ENCODE measurements at places on chromosomes 13 and 19.

- peak; percentile 70 for DNase-seq
Observed at GRCh38 chr13:24502533-24503378, 9.8 kb downstream of the PARP4 start.

DNA sequence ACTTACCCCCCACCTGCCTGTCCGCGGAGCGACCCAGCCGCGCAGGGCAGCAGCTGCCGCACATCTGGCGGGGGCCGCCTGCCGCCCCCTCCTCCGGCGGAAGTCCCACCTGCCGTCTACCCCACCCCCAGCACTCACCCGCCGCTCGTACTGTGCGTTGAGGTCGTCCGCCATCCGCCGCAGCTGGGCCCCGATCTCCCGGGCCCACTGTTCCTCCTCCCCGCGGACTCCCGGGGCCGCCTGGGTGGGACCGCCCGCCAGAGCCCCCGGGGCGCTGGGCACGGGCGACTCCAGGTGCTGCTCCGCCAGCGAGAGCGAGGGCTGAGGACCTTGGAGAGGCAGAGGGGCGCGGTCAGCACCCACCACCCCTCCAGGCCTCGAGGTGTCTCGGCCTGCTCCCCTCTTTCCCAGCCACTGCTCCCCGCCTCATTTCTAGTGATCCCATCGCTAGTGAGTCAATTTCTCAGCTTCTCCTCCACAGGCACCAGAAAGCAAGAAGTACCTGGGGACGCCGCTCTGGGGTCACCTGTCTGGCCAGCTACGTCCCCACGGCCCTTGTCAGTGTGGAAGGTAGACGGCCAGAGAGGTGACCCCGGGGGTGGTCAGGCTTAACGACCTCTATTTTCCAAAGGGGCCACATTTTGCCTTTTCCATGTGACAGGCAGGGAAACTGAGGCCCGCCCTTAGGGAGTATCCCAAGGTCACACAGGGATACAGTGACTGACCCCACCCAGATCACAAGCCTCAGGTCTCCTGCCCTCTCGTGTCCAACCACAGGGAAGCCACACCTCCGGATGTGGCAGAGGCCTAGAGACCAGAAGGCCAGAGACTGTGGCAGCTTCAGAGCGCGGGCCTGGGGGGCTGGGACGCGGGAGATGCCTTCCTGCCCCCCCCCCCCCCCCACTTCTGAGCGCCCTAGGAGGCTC is 4.3 kb downstream of the BBC3 start:
- DNase-seq: peak; percentile 69

DNA sequence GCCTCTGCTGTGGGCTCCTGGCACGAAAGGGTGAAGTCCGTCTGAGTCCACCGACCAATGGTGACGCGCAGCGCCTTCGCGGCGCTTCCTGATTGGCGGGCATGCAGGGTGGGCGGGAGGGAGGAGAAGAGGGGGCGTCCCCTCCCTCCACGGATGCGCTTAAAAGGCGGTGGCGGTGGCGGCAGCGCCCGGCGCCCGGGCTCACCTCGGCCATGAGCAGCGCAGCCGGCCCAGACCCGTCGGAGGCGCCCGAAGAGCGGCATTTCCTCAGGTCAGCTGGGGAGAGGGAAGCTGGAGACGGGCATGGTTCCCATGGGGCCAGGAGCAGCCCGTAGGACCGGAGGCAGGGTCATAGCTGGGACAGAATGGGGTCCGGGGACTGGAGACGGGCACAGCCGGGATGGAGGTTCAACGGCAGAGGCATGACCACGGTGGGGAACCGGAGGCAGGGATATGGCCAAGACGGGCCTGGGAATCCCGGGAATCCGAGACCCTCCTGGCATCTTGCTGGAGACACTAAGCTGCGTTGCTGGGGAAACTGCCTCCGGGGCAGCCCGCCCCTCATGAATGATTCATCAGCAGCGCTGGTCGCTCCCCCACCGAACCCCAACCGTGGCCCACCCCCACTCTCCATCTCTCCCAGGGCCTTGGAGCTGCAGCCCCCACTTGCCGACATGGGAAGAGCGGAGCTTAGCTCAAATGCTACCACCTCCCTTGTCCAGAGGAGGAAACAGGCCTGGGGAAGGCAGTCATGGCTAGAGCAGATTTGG is at the start of gene YJEFN3:
YJEFN3 (plus strand) TSS at position 191 of the 770 bp plus-strand sequence; CDS start at position 213, 22 bp downstream.
- no peak for DNase-seq

DNA sequence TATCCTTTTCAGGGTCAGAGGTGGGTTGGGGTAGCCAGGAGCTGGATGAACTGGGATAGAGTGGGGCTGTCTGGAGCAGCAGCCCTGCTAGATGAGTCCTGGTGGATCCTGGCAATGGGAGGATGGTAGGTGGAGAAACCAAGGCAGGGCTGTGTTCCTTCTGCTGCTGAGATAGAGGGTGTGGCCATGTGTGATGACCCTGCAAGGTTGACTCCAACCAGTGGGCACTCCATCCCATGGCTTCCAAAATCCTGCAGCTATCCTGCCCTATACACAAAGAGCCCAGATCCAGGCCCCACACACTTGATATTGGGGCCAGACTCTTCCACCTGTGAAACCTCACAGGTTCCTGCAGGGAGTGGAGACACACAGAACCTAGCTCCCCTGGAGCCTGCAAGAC is 2.4 kb upstream of the ZNF446 start:
- no peak for DNase-seq

DNA sequence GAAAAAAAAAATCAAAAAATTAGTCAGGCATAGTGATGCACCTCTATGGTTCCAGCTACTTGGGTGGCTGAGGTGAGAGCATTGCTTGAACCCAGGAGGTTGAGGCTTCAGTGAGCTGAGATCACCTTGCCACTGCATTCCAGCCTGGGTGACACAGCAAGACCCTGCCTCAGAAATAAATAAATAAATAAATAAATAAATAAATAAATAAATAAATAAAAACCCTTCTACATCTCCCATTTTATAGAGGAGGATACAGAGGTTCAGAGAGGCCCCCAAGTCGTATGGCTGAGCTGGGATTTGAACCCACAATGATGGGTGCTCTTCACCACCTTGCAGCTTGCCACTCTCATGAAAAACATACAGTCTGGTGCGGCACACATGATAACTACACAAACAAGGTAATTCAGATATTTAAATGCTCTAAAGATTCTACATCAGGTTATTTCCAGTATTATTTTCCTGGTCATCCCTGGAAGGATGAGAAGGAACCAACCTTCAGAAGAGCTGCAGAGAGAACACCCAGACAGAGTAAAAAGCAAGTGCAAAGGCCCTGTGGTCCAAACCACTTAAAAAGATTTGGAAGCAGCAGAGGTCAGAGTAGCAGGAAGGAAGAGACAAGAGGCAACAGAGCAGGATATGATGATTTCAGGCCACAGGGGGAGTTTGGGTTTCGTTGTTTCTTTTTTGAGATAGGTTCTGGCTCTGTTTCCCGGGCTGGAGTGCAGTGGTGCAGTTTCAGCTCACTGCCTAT is 29.2 kb upstream of the OR1M1 start:
- DNase-seq: no peak

DNA sequence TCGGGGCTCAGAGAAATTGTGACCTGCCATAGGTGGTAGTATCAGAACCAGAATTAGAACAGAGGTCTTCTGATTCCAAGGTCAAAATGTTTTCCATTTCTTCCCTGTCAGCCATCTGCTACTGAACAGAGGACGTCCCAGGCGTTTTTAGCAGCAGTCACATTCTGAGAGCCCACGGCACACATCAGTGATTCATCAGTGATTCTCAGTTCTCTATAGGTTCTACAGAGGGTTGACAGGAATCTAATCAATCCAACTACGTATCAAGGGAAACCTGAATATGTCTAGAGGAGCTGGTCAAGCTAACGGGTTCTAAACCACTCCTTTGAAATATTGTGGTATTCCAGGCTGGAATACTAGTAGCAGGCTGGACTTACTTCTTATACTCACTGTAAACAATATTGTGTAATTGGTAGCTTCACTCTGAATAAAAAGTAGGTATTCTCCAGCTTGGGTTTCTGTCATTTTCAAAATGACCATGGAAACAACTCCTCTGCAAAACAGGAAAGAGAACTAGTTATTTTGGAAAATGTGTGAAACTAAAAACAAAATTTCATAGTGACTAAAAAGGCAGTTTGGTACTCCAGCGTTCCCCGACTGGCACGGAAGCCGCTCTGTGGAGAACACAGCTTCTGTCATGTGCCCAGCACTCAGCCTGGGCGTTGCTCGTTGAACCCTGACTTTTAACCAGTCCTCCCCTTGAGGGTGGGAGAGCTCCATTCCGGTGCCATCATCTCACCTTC is 43.2 kb downstream of the FLT3 start:
- DNase-seq: no peak

GRCh38 chr19:46753420-46754155 is 7.3 kb upstream of the STRN4 start:
- peak; percentile 56 for DNase-seq

- no peak for DNase-seq
Observed at GRCh38 chr13:42607546-42607945, 33.6 kb downstream of the TNFSF11 start.

GRCh38 chr19:43699506-43700394 is 16.1 kb upstream of the IRGC start:
- peak; percentile 41 for DNase-seq

- no peak for DNase-seq
Observed at GRCh38 chr19:51258165-51259160, 7.6 kb downstream of the SIGLECL1 start.

DNA sequence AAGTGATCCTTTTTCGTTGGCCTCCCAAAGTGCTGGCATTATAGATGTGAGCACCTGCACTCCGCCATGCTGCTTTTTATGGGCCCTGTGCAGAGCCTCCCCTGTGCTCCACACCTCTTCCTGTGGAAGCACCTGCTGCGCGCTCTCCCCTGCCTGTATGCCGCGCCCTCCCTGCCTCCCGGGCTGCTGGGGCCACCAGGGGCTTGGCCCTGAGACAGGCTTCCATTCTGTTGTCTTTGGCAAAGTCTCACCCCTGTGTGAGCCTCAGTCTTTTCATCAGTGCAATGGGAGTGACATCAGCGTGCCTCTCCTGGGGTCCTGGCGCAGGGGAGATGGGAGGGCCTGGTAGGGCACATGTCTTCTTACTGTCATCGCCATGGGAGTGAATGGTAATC is 1.3 kb downstream of the FAM174C start:
- no peak for DNase-seq

- DNase-seq: no peak
Observed at GRCh38 chr19:1214299-1214861, 8.8 kb downstream of the STK11 start.

DNA sequence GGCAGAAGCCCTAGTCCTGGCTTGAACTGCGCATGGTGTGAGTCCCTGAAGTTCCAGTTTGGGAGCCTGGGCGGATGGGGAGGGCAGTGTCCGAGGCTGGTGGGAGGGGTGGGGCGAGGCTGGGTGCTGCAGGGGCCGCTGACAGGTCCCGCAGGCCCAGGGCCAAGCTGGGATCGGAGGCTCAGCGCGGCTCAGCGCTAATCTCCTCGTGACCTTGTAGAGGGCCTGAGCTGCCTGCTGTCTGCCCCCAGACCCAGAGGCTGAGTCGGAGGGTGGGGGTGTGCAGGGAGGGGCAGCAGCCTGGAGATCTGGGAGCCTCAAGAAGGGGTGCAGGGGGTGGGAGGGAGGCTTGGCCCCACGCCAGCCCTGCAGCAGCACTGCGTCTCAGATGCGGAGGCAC is 3.0 kb downstream of the ATP1A3 start:
- no peak for DNase-seq

DNA sequence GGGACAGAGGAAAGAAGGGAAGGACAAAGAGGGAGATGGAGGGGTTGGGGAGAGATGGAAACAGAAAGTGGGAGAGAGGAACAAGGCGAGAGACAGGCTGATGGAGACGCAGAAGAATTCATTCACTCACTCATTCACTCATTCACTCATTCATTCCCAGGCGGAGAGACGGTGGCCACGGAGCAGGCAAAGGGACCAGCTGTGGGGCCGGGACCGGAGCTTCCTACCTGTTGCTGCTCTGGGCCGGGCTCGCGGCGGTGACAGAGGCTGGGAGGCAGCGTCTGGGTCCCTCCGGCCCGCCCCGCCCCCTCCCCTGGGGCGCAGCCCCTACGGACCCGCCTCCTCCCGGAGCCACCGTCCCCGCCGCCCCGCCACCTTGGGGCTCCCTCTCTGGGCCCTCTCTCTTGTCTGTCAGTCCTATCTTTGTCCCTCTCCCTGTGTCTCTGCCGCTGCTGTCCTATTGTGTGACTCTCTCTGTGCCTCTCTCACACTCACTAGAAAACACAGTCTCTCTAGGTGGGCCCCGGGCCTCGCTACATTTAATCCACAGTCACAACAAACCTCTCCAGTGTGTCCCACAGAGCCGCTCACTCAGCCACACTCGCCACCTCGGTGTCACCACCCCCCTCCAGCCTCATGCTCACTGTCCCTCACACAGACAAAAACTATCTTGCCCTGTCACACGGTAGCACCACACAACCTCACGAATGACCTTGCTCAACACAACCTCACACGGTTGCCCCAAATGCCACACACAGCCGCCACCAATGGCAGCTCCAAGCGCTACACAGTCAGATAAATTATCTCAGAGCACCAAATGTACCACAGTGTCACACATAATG is at the start of gene GNG8:
GNG8 (minus strand) TSS at position 283 of the 842 bp plus-strand sequence. CDS start 1,520 bp downstream, outside the sequence.
- DNase-seq: no peak

DNA sequence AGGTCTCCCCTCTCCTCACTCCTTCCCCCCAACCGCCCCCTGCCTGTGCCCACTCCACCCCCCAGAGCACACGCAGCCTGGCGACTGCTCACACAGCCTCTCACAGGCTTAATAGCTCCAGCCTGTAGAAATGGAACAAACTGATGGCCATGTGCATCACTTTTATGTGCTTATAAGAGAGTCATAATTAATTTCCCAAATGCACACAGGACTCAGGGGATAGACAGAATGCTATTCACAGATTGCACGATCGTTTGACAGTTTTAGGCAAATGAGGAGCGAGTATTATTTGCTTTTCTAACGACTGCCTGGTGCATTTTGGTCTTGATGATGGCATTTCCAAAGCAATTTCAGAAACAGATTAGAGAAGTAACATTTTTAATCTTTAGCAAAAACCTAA is 97.7 kb upstream of the VSTM2B start:
- no peak for DNase-seq

DNA sequence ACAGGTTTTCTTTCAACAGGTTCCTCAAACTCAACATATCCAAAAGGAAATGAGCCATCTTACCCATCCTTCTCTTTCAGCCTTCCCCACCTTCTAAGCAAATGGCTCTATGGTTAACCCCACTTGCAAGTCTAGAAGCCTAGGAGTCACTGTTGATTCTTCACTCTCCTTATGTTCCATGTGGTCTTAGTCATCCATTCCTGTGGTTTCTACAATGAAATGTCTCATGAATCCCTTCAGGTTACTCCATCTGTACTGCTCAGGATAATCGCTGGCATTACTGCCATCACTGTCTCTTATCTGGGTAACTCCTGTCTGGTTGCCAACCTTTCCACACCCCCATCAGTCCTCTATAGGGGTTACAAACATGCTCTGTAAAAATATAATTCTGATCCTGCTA is 381.3 kb downstream of the ENOX1 start:
- peak; percentile 27 for DNase-seq

DNA sequence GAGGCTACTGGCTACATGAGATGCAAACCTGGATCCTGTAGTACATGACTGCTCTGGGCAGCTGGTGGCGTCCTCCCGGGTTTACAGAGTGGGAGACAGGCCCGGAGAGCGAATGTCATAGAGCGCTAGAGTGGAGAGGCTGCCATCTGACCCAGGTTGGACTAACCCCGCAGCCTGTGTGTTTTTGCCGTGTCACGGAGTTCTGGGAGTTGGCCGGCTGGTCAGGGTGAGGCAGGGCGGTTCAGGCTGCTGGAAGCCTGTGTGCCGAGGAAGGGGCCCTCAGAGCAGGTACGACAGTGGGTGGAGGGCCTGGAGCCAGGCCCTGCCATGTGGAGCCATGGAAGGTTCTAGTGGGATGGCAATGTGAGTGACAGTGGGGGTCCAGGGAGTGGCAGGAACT is 12.5 kb downstream of the CRTC1 start:
- DNase-seq: no peak
